GF-D8 (cell line): ENCODE measurements at places on chromosomes 1 and 21.
A peak's percentile ranks its signal among the peaks of the same experiment; 100 is the strongest.

GRCh38 chr1:39115271-39116110 lies 89.0 kb upstream of the MACF1 start:
- no peak for DNase-seq

- no peak for DNase-seq
Observed at GRCh38 chr1:185015631-185016030, 29.7 kb upstream of the RNF2 start.

GRCh38 chr1:22831729-22832413 lies 121.2 kb downstream of the EPHB2 start:
- no peak for DNase-seq

DNA sequence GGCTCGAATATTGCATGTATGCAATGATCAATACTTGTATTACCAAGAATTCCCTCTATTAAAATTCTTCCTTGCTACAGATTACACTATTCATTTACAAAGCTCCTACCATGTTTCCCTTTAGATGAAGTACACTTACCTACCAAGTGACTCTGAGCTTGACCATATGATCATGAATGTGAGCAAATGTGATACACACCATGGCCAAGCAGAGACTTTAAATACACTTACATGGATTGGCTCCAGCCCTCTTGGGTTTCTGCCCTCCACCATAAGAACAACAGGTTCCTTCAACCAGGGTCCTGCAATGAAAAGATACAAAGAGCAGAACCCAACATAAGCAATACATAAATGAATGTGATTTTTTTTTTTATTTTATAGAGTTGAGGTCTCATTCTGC lies 30.0 kb downstream of the LRRC52 start:
- no peak for DNase-seq

- DNase-seq, result peak; percentile 82
Observed at GRCh38 chr1:36457691-36458090, 6.5 kb downstream of the MRPS15 start.

DNA sequence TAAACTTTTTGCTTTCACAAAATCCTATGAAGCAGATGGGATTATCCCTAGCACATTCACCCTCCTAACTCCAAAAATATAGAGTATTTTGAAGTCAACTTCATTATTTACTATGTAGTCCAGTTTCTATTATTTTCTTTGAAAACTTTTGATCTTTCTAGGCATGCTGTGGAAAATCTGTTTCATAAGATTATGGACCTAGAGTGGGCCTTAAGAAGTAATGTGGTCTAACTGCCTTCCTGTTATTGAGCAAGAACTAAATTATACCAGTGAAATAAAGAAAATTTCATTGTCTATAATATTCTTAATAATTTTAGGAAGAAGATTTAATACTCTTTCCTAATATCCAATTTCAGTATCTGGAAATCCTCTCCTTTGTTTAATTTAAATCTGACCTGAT lies 58.1 kb downstream of the PRKACB start:
- peak; percentile 38 for DNase-seq

DNA sequence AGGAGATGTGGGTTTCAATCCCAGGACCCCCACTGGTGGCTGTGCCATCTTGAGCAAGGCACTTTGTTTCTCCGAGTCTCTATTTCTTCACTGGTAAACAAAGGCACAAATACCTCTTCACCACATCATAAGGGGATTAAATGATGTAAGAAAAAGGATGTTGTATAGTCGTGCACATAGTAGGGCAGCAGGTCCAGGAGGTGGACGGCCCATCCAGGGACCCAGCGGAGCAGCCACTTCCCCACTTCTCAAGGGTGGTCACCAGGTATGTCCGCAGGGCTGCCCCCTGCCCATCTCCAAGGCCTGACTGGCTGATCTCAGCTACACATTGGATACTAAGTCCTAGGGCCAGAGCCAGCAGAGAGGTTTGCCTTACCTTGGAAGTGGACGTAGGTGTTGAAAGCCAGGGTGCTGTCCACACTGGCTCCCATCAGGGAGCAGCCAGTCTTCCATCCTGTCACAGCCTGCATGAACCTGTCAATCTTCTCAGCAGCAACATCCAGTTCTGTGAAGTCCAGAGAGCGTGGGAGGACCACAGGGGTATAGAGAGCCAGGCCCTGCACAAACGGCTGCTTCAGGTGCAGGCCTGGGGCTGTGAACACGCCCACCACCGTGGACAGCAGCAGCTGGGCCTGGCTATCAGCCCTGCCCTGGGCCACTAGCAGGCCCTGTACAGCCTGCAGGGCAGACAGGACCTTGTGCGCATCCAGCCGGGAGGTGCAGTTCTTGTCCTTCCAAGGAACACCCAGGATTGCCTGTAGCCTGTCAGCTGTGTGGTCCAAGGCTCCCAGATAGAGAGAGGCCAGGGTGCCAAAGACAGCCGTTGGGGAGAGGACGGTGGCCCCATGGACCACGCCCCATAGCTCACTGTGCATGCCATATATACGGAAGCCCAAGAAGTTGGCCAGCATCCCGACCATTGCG lies 4.0 kb downstream of the AGT start:
- DNase-seq, result no peak

GRCh38 chr1:83998205-83998497 lies 781 bp downstream of the TTLL7 start:
- no peak for DNase-seq

GRCh38 chr1:93313026-93313425 lies 32.7 kb upstream of the DR1 start:
- DNase-seq, result no peak

DNA sequence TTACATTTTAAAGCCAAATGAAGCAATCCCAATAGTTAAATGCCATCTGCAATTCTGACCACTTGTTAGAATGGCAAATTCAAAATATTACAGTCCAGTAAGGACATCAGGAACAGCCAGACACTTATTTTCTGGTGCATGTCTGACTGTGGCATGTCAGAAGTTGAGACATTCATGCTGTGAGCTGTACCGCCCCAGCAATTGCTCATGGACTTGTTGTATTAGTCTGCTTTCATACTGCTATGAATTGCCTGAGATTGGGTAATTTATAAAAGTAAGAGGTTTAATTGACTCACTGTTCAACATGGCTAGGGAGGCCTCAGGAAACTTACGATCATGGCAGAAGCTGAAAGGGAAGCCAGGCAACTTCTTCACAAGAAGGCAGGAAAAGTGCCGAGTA lies 19.1 kb downstream of the DDAH1 start:
- no peak for DNase-seq

- no peak for DNase-seq
Observed at GRCh38 chr1:75992312-75992711, 60.1 kb upstream of the ASB17 start.

DNA sequence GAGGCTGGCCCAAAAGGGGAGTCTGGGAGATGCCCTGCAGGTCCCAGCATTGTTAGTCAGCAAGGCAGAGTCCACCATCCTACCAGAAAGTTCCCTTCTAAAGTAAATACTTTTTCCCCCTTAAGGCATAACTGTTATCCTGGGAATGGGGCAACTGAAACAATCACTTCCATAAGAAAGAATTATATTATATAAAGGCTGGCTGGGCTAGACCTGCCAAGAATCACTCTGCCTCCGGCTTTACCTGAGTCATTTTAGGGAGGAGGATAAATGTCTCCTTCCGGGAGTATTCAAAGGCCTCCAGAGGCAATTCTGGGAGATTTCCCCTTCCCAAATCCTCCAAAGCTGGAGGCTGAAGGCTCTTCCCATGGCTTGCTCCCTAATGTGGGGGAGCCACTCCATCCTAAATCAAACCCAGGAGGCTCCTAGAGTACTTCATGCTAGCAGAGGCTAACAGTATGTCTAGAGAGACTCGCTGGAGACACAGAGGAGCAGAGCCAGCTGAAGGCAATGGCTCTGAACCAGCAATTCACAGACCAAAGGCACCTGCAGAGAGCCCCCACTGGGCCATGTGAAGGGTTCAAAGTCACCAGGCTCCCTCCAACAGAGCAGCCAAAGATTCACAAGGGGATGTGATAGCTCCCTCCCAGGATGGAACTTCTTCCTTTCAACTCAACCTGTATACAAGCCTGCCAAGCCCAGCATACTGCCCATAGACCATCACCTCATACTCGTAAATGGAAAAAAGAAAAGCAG lies 116.0 kb downstream of the ASTN1 start:
- no peak for DNase-seq

DNA sequence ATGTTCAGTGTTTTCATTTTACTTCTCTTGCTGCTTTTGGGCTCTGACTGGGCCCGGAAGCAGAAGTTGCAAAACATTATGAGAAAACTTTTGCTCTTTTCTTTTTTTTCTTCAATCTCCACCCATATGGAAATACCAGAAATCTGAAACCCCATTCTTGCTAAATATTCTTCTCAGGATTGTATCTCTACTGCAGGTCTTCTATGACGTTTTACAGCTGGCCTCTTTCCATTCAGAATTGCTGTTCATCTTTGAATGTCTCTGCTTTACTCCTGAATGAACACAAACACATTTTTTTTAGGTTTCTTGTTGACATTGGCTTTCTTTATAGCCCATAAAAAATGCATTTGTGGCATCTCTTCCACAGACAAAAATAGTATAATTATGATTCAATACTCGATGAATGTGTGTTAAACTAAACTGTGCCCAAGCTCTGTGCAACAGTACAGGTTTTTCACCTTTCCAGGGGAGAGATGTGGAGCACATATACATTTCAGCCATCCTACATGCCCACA lies 18.8 kb downstream of the PTPRC start:
- peak; percentile 91 for DNase-seq

DNA sequence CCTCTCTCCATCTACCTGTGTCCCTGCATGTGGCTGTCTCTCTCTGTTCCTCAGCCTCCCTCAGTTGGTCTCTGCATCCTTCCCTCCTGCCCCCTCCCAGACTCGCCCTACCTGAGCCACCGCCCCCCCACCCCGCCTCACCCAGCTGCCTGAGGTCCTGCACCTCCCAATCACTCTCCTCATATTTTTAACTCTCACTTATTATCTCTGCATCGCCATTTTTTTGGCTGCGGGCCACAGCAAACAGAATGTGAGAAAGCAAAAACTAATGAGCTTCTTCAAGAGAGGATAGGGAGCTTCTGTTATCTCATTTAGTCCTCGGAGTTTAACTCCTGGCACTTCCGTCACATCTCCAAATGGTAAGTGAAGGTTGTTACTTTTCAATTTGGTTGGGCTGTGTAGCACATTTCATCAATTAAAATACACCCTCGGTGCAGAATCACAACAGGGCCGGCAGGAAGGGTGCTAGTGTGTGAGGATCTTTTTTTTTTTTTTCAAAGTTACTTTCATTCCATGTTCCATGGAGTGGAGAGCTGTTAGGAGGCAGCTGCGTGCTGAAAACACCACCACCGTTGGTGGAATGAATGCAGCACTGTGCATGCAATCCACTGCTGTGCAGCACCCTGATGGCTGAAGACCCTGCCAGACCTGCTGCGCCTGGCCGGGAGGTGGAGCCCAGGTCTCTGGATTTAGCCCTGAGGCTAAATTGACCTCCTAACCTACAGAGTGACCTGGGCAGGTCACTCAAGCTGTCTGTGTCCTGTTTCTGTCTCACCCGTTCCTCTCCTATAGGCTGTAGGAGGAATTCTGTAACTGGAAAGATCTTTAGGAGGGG lies 157.2 kb upstream of the NFIA start:
- DNase-seq, result no peak

GRCh38 chr1:86365896-86366295 lies 30.2 kb downstream of the ODF2L start:
- DNase-seq, result no peak

DNA sequence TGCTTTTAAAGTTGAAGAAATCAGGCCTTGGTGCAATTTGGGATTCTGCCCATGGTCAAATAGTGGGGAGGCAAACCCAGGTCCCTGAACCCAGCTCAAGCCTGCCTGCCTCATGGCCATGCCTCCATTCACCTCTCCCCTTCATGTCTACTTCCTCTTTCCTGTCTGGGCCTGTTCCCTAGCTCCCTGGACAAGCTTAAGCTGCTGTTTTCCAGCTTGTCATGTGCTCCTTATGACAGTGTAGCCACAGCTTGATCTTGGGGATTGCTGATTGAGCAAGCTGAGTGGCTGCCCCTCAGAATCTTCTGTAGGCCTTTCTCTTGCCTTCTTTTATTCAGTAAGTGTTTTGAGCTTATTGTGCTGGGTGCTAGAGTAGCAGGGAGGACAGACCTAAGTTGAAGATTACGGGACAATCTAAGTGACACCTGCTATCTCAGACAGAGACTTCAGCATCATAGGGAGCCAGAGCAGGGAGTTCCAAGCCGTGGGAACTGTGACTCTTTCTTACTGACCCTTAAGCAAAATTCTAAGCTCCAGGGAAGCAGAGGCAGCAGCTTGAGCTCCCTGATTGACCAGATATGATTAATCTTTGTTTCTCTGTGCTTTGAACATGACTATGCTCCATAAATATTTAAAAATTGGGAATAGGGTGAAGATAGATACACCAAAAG lies 520 bp upstream of the MR1 start:
- peak; percentile 64 for DNase-seq

- DNase-seq, result no peak
Observed at GRCh38 chr1:184520336-184520735, 133.5 kb downstream of the C1orf21 start.

- DNase-seq, result no peak
Observed at GRCh38 chr1:218703836-218704235, 358.7 kb downstream of the TGFB2 start.

DNA sequence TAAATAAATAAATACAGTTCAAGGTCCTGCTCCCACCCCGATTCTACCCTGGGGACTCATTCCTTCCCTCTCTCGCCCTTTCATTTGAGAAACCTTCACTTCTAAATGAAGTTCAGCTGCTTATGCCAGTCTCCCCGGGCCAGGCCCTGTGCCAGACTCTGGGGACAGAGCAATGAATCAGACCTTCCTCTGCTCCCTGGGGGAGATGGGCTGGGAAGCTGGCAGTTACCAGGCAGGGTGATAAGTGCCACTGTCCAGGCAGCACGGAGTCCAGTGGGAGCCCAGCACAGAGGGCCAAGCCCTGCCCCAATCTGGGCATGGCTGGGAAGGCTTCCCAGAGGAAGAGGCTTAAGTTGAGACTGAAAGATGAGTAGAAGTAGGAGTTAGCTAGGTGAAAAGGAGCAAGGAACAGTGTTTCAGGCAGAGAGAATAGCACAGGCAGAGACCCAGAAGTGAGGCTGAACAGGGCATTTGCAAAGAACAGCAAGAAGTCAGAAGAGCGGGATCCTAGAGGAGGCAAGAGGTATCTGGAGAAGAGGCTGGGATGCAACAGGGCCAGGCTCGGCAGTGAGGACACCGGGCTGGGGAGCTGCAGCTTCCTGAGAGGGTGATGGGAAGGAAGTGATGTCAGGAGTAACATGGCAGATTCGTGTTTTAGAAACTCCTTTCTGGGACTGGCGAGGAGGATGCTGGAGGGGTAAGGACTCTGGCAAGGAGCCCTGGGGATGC lies 13.5 kb downstream of the KCNQ4 start:
- no peak for DNase-seq

GRCh38 chr1:152752225-152752624 lies 5.6 kb upstream of the KPRP start:
- DNase-seq, result no peak

- no peak for DNase-seq
Observed at GRCh38 chr1:19384113-19384512, 72.0 kb downstream of the SLC66A1 start.

- DNase-seq, result no peak
Observed at GRCh38 chr21:19343711-19344110, 940.1 kb upstream of the TMPRSS15 start.

- DNase-seq, result no peak
Observed at GRCh38 chr1:175132436-175132835, 60.1 kb downstream of the KIAA0040 start.

GRCh38 chr1:59315529-59316463 lies 18.9 kb downstream of the FGGY start:
- no peak for DNase-seq

- peak; percentile 67 for DNase-seq
Observed at GRCh38 chr1:110874324-110875215, 1.6 kb downstream of the CD53 start.

- no peak for DNase-seq
Observed at GRCh38 chr1:114976891-114977290, 52.7 kb upstream of the TSHB start.
